Hepatocyte (in vitro differentiated cells): ENCODE measurements at places on chromosomes 12 and 14. TPM values are rescaled to one million over a fixed set of nuclear protein-coding genes. Genes with fewer than 3 reads are reported as not detected.

- DNase-seq, result no peak
Measured at GRCh38 chr14:29233188-29233587, 466.6 kb downstream of the FOXG1 start.

GRCh38 chr14:89767131-89767530 lies 187.4 kb downstream of the EFCAB11 start:
- no peak for DNase-seq

GRCh38 chr12:99960311-99960710 lies 24.4 kb downstream of the ANKS1B start:
- DNase-seq, result no peak

DNA sequence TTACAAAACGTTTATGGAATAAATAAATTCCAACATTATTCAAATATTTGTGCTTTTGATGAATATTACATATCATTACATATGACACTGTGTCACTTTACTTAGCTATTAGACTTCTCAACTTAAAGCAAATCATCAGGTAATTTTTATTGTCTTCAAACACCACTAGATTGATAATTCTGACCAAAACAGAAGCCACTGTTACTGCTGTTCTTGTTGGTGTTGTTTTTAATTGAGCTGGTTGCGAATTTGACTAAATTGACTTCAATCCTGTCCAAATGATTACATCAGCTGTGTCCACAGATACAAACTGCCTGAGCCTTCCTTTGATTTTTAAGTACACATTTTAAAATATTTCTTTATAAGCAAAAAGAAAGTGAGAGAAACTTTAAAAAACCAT lies 29.2 kb downstream of the PRKD1 start:
- no peak for DNase-seq

DNA sequence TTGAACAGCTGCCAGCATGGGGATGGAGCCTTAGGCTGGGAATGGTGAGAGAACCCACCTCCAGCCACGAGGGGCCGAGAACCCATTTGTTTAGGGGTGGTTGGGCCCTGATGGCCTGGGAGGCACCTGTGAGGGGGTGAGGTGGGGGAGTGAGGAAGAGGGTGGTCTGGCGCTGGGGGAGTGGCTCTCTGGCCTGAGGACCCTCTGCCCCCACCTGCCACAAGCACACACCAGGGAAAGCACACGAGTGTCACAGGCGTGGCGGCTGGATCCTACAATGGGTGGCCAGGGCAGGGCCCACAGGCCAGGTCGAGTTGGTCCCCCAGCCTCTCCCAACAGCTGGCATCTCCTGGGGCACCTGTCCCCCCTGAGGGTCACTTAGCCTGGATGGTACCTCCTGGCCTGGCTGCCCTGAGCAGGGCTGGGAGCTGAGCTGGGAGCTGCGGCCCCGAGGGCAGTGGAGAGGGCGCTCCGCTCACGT lies 340.5 kb downstream of the TMEM121 start:
- no peak for DNase-seq

DNA sequence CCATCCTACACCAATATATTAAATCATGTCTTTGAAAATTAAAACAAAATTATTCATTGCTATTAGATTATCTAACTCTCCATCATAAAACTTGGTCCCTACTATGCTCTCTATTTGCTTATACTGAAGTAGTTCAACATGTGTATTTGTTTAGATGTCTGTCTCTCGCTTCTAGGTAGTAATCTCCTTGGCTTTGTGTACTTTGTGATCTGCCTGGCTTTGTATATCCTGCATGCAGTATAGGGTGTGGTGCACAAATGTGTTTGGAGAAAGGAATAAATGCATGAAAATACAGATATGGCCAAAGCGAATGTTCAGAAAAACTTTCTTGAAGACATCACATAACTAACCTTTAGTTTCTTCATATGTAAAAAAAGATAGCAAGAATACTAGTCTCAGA lies 246.6 kb upstream of the LRFN5 start:
- DNase-seq, result no peak

DNA sequence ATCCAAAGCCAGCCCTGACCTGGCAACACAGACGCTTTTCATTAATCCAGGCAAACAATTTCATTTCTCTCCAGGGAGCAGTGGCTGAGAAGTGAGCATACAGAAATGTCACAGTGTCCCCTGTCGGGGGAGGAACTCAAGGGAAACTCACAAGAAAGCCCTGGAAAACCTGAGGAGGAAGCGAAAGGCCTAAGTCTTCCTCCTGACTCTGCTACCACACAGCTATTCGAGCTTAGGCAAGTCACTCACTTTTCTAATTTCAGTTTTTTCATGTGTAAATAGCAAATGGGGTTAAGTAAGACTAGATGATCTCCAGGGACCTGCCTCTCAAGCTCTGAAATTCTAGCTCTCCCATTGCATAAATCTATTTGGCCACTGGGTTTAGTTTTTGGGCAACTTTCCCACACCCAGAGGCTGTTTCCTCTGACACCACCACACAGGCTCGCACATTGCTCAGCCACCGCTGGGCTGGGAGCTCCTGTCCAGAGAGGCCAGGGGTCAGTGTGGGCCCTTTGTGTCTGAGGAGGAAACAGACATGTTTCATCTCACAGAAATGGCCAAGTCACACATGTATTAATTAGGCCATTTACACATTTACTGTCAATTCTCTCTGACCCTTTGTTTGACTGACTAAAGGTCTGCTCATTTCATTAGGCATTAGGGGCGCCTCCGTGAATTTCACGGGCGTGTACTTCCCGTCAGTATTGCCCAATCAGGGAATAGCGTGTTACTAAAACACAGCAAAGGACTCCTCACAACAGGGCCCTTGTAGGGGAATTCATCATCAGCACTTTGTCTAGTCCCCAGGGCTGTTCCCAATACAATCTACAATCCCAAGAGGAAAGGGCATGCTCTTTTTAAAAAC lies 9.8 kb upstream of the PNMA1 start:
- peak; percentile 61 for DNase-seq

GRCh38 chr12:65906006-65906405 lies 81.7 kb downstream of the HMGA2 start:
- DNase-seq, result no peak

DNA sequence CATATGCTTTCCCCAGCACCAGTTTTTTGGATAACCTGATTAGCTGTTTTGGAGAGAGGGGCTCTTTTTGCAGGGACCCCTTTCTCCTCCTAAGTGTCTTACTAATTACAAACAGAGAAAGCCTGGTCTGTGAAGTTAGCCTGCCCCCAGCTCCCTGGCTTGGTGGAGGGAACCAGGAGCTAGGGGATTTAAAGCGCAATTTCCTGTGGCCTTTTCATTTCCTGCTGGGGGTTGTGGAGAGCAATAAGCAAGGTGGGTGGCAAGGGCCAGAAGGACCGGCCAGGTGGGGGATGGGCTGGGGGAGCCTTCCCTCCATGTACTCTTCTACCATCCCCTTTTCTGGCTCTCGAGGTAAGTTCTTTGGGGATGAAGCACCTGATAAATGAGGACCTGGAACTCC lies 4.1 kb upstream of the CISTR start:
- no peak for DNase-seq

DNA sequence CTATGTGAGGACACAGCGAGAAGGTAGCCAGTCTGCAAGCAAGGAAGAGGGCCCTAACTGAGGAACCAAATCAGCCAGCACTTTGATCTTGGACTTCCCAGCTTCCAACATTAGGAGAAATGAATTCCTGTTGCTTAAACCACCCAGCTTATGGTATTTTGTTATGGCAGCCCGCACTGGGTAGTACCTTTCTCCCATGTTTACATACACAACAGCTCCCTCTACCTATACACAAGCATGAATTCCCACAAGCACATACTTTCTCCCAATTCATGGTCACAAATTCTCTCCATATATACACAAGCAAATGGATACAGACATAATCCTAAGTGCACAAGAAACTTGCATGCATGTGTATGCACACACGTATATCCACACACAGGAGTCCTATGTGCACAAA lies 7.4 kb downstream of the ITGB7 start:
- DNase-seq, result no peak

GRCh38 chr14:89720741-89721729 lies 233.5 kb downstream of the EFCAB11 start:
- DNase-seq, result no peak

- no peak for DNase-seq
Measured at GRCh38 chr12:29273178-29273843, 107.7 kb downstream of the ERGIC2 start.

GRCh38 chr12:79834712-79835376 lies 100.1 kb downstream of the PPP1R12A start:
- no peak for DNase-seq

- no peak for DNase-seq
Measured at GRCh38 chr12:129127211-129127610, 273.9 kb downstream of the GLT1D1 start.

GRCh38 chr14:103136388-103137271 lies 13.4 kb downstream of the TNFAIP2 start:
- peak; percentile 85 for DNase-seq

DNA sequence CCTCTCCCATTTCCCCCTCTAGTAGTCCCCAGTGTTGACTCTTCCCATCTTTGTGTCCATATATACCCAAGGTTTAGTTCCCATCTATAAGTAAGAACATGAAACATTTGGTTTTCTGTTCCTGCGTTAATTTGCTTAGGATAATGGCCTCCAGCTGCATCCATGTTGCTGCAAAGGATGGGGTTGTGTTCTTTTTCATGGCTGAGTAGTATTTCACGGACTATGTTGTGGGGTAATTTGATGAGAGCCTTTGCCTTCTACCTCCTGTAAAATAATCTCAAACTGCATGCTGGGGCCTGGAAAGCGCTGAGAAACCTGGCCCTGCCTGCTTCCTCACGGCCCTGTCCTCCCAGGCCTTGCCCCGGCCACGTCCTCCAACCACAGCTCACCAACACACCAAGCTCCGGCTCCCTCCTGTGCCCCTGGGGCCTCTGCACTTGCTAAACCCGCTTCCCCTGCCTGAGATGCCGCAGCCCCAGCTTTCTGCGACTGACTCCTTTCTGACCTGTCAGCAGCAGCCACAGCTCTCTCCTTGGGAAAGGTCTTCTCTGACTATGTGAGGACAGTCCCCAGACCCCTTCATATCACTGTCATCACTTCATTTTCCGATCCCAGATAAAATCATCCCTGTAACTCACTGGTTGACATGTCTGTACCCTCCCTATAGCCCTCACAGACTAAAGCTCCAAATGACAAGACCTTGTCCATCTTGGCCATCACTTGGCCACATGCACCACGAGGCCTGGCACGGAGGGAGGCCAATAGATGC lies 19.8 kb downstream of the ITPK1 start:
- DNase-seq, result no peak

DNA sequence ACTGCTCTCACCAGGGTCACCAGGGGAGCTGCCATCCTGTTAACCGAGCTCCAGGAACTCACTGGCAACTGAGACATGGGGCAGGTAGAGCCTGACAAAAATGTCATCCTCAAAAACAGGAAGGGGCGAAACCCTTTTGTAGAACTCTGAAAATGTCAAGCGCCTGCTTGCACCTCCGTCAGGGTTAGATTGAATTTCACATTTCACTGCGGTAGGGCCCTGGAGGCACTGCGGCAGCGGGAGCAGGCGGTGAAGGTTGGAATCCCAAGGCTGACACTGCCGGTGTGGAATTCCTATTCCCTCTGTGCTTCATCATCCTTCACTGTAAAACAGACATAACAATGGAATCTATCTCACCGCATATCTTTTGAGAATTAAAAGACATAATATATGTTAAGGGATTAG lies 142.8 kb upstream of the TMCC3 start:
- DNase-seq, result no peak

DNA sequence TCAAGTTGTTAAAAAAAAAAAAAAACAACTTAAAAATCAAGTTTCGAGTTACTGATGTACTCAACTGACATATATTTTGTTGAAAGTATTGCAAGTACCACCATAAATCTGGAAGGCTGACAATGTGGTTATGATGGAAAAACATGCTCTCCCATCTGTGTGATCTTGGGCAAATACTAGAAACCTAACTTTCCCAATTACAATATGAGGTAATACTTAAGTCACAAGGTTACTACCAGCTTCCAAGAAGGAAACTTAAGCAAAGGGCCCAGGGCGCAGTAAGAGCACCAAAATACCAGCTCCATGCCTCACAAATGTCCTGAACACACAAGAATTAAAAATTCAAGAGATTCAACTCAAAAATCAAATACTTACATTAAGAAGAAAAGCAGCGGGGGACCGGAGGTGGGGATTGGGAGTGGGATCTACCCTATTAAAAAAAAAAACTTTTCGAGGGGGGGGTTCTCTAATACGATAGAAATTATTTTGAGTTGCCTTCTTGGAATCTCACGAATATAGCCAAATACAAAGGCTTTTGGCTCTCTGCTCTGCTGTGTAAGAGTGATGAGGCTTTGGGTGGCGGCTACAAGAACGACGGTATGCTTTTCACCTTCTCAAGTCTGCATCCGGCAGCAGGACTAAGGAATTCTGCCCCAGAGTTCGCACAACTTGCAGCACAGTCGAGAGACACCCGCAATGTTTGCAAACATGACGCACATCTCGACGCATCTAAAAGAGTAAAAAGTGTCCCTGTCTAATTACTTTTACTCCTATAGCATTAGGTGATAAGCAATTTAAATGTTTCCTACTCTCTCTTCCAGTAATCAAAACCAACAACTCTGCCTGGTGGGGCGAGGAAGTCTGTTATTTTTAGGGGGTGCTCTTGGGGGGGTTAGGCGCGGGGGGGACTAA lies 1.1 kb downstream of the SAV1 start:
- DNase-seq, result peak; percentile 63

- peak; percentile 88 for DNase-seq
Measured at GRCh38 chr14:67618617-67619063, 1.1 kb upstream of the ARG2 start.

DNA sequence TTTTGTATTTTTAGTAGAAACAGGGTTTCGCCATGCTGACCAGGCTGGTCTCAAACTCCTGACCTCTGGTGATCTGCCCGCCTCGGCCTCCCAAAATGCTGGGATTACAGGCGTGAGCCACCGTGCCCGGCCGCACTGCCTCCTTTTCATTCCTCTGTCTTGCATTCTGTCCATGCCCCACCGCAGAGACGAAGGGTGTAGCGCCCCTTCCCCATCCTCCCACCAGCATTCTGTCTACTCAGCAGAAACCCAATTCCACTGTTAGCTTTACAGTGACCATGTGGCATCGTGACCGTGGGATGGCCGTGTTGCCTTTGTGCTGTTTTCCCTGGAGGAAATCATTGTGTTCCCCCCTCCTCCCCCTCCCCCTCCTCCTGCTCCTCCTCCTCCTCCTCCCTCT lies 10.3 kb downstream of the TEX22 start:
- DNase-seq, result no peak

DNA sequence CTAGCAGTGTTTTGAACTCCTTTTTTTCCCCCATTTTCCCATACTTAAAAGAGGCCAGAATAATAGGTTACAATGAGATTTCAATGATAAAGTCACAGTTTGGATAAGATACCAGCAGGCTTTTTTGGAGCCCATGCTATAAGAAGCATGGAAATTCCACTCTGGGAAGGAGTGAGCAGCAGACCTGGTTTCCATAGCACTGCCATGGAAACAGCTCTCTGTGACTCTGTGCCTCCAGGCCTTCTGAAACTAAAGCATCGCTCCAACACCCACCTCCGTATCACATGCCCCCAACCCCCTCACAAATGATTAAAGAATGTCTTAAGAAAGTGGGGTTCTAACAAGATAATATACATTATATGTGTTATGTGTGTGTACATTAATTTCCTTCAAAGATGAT lies 165.0 kb downstream of the GRIN2B start:
- DNase-seq, result no peak

Gene TMEM30B
- total RNA-seq, result 15.8 and 18.2 TPM in 2 replicates

Gene GUCY2C
- total RNA-seq, result 47.6 and 48.1 TPM in 2 replicates

Gene TEX52
- total RNA-seq, result not detected in 2 replicates

Gene SRRM4
- total RNA-seq, result 0.03 and 0.08 TPM in 2 replicates

Gene RASSF8
- total RNA-seq, result 46.2 and 46.9 TPM in 2 replicates

Gene P2RX2
- not detected in 2 replicates for total RNA-seq

Gene BRI3BP
- 14.1 and 14.6 TPM in 2 replicates for total RNA-seq

Gene PLEKHG7
- 0.16 and 0.17 TPM in 2 replicates for total RNA-seq
